ENCODE measurements at places on chromosomes 5 and 9. TPM values are rescaled to one million over a fixed set of nuclear protein-coding genes. Genes with fewer than 3 reads are reported as not detected.

The PCDHGB7 gene
- total RNA-seq = 10.9 TPM

The FIBCD1 gene
- total RNA-seq = not detected

DNA sequence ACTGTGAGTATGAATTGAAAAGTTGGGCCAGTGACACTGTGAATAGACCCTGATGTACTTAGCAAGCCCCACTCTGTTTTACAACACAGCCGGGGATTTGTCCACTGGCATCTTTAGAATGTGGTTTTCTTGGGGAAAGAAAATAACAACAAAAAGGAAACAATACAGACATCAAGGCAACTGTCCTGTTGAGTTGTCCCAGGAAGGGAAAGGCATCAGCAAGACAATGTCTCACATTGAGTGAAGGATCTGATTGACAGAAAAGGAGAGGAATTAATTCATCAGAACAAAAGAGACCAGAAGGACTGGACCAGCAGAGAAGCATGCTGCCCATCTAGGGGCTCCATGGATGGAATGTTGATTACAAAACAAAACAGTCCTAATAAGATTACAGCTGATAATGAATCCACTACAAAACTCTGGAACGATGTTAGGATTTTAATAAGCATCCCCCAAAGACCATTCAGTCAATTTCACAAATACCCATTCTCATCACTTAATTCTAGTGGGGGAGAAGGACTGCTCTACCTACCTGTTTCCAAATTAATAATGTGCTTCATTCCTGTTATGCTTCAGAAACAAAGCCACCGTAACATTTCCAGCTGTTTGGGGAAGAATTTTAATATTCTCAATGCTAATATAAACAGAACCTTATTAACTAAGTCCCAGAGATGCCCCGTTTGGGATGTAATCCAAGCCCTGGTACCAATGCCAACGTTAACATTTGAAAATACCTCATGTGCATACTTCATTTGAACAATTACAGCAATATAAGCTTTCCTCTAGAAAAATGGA, 298.0 kb downstream of the SPOCK1 start:
- DNase-seq = no peak

DNA sequence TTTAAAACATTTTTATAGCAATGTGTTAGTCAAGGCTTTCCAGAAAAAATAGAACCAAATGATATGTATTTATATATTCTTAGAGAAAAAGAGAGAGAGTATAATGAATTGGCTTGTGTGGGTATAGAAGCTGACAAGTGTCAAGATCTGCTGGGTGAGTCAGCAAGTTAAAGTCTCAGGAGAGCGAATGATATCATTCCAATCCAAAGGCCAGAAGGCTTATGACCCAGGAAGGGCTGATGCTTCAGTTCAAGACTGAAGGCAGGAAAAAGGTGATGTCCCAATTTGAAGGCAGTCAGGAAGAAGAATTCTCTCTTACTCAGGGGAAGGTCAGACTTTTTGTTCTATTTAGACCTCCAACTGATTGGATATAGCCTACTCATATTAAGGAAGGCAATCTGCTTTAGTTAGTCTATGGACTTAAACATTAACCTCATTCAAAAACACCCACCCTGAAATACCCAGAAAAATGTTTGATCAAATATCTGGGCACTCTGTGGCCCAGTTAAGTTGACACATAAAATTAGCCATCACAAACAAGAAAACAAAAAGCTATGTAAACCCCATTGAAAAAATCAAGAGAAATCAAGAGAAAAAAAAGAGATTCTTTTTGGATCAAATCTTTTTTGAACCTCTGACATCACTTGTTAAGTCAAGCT, 189.6 kb downstream of the PIK3R1 start:
- no peak for DNase-seq

- no peak for DNase-seq
Measured at GRCh38 chr9:133489253-133490190, 10.6 kb upstream of the SLC2A6 start.

DNA sequence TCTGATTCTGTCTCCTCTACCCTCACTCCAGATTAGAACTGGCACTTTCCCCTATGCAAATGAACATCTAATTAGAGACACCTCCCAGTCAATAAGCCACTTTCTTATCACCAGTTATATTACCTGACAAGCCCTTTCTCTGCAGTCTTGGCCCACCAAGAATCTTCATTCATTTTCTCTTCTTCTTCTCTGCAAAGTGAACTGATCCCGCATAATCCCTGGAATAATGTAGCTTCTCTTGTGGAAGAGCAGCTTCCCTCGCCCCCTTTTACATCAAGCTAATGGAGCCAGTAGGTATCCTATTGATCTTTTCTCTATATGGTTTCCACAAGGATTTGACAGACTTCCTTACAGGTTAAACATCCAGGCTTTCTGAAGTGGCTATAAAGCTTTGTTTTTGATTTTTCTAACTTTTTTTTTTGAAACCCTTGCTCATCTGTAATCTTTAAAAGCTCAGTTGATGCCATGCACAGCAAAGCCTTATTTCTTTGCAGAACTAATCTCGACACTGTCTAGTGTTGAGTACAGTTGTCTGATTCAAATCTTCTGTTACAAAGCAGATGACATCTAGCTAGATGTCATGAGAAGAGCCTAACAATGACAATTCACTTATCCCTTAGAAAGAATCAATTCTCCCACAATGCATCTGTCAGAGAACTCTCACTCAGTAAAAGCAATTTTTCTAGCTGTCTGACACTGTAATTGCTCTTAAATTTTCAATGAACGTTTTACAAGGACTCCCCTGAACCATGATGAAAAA, 281.4 kb downstream of the ISL1 start:
- DNase-seq = no peak

- DNase-seq = no peak
Measured at GRCh38 chr9:93268551-93269314, 84.8 kb downstream of the WNK2 start.

- no peak for DNase-seq
Measured at GRCh38 chr9:136779808-136780207, 11.3 kb upstream of the TMEM141 start.

Data from esophagus squamous epithelium (tissue), 5 donors.